Esophagus squamous epithelium (tissue), 5 donors: ENCODE measurements at places on chromosomes 16 and 17.

GRCh38 chr17:81647640-81648012, 8.7 kb downstream of the PDE6G start:
- DNase-seq: no peak

DNA sequence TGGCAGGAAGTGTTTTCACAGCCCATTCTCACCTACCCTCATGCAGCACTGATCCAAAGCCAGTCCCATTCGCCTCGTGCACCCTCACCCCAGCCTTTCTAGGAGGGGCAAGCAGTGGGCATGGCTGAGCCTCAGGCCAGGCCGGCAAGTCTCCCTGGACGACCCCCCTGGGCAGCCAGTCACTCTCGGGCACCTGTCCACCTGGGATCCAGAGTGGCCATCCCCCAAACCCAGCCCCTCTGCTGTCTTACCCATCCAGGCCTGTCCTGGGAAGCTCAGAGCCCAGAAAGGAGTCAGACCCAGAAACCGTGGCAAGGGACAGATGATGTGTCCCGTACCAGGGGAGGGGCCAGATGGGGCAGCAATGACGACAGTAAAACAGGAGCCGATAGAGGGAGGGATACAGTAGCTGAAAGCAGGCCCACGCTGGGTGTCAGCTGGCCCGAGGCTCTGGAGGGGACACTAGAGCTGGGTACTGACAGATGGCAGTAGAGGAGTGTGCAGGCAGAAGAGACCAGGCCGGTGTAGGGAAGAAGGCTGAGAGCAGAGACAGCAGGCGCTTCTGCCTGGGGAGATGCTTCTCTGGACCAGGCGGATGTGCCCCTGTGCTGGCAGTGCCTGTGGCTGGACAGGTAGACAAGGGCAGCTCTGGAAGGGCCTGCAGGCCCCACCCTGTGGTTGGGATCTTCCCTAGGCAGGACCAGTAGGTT, 5.8 kb downstream of the CMTM3 start:
- no peak for DNase-seq

DNA sequence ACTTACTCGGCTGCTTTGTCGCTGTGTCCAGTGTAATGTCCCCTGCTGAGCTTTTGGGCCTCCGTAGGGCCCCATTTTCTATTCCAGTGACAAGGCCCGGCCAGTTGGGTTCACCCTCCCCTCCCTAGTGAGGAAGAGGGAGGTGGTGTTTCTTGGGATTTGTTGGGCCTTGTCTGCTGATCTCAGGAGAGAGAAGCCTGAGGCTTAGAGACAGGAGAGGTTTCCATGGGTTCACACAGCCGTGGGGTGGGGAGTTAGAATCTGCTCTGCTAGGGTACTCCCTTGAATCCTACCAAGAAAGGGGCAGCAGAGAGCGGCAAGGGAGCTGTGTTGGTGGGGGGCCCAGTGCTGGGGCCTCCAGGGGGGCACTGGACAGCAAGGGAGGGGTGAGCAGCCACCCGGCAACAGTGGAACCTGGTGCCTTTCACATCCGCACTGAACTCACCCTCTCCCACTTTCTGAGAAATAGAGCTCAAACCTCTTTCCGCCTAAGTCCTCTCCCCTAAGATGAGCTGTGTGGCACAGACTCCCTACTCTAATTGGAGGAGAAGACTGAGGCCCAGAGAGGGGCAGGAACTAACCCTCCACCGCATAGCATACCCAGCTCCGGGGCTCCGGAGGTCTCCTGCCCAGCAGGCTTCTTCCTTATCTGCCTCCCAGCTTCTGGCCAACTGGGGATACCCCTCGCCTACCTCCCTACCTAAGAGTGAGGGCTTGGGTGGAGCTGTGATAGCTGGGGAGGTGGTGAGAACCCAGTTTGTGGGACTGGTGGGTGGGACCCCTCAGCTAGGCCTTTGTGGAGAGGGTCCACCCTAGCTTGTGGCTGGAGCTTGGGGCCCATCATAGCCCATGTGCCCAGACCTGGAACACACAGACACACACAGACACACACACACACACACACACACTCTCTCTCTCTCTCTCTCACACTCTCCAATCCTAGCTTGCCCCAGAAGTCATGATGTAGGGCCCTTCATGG, 6.8 kb downstream of the TBKBP1 start:
- no peak for DNase-seq

DNA sequence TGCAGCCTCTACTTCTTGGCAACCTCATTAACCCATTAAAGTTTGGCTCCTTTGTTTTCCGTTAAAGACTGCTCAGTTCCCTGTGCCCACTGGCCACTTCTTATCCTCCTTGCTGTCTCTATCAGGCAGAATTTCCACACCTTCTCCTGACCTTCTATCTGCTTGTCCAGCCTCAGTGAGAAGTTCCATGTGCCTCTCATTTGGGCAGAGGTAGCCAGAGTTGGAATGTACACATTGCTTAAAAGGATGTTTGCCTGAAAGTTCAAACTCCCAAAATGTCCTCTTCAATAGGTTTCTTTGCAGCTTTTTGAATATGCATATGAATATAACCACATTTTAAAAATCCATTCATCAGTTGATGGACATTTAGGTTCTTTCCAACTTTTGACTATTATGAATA, 47.0 kb downstream of the HSD17B2 start:
- DNase-seq: no peak

DNA sequence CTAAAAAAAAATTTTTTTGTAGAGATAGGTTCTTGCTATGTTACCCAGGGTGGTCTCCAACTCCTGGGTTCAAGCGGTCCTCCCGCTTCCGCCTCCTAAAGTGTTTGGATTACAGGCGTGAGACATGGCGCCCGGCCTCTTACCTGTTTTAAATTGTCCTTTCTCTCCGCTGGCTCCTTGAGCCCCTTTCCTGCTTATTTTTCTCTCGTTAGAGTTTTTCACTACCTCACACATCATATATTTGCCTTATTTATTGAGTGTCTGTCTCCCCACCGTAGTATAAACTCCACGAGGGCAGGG, 760 bp upstream of the SEC14L5 start:
- DNase-seq: no peak

DNA sequence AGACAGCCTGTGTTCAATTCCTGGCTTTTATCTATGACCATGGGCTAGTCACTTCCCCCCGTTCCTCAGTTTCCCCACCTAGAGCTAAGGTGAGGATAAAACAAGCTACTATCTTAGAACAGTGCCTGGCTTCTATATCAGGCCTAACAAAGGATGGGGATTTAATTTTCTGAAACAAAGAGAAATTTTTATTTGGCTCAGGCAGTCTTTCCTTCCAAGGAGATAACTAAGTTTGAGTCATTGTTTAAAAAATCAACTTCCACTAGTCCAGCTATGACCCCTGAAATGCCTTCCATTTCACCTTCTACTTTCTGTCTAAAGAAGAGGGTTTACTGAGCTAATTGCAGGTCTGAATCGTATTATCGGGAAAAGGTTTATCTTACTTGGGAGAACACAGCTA, 99.0 kb downstream of the CMIP start:
- DNase-seq: no peak

DNA sequence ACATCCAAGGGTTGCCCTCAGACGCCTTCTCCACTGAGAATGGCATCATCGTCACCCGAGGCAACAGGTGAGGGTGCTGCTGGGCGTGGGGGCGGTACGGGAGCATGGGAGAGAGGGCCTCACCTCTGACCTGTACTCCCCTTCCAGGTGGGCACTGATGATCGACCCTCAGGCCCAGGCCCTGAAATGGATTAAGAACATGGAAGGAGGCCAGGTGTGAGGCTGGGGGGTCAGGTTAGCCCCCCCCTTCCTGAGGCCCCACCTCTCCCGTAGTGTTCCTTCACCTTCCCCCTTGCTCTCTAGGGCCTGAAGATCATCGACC, 16.4 kb upstream of the KDM6B start:
- DNase-seq: no peak

- DNase-seq: no peak
Measured at GRCh38 chr16:4505356-4506147, 29.4 kb downstream of the HMOX2 start.

- no peak for DNase-seq
Measured at GRCh38 chr17:72273289-72274056, 152.7 kb downstream of the SOX9 start.

- no peak for DNase-seq
Measured at GRCh38 chr17:340074-340473, 12.5 kb downstream of the RPH3AL start.

DNA sequence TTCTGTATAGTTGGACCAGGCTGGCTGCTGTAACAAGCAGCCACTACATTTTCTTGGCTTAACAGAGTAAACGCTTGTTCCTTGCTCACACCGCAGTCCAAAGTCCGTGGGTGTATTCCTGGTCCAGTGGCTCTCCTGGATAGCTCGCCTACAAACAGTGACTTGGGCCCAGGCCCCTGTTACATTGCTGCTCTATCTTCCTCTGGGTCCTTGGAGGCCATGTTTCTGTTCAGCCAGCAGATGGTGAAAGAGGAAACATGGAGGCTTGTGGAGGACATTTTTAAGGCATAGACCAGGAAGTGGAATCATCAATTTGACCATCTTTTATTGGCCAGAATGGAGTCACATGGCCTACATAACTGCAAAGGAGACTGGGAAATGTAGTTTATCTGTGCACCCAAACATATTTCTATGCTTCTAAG, 55.1 kb downstream of the ATP2C2 start:
- DNase-seq: no peak

DNA sequence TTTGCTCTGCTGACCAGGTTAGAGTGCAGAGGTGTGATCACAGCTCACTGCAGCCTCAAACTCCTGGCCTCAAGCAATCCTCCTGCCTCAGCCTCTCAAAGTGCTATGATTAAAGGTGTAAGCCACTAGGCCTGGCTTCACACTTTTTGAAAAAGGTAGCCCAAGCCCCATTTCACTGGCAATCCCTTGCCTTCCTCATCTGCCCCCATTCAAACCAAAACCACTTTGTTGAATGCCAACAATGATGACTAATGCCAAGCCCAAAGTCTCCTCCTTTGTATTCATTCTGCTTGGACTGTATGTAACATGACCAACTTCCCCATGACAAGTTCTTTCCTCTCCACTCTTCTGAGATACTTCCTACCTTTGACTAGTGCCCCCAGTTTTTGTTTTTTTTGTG, 33.1 kb downstream of the N4BP1 start:
- DNase-seq: no peak

- no peak for DNase-seq
Measured at GRCh38 chr17:39131616-39132015, 19.8 kb downstream of the PLXDC1 start.
